Stimulated activated CD8-positive, alpha-beta memory T cell treated with anti-CD3 and anti-CD28 coated beads, Interleukin-4, amount 100 ng/mL, for 1 hour (primary cell): ENCODE measurements at places on chromosomes 12 and 14.

GRCh38 chr12:2490831-2491230, 303.9 kb upstream of the FKBP4 start:
- no peak for DNase-seq

DNA sequence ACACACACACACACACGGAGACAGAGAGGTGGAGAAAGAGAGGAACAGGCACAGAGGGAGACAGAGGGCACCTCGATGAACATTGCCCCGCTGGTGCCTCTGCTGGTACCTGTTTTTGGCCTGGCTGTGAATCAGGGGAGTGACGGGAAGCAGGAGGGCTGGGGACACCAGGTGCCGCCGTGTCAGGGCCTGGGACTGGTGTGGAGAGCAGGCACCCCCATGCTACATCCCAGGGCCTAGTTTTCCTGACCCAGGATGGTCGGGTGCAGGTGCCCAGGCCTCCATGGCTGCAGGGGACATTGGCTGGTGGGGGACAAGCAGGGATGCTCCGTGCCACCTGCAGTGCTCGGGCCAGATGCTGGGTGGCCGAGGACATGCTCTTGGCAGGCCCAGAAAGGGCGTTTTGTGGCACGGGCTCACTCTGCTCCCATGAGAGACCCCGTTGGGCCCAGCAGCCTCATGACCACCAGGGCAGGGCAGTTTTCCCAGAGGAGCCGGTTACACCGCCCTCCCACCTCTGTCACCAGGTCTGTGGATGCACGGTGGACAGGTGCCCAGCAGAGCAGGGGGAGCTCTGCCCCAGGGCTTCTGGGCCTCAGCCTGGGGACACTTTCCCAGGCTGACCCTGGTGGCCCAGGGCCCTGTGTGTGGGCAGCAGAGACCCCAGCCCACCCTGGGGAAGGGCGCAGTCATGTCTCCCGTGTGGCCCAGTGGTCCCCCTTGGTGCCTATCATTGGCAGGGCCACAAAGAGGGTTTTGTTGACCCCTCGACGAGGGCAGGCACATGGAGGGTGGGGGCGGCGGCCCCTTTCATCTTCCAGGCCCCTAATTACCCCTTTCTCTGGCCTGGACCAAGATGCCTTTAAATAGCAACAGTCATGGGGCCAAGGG, 207.5 kb upstream of the RTL1 start:
- DNase-seq, result no peak

- DNase-seq, result no peak
Observed at GRCh38 chr12:6605421-6606330, 1.5 kb downstream of the CHD4 start.

GRCh38 chr12:114403011-114403689, 2.8 kb downstream of the TBX5 start:
- DNase-seq, result no peak

GRCh38 chr12:83784298-83784890, 1097.7 kb downstream of the TMTC2 start:
- DNase-seq, result no peak

- no peak for DNase-seq
Observed at GRCh38 chr14:38047195-38047902, 160.4 kb upstream of the SSTR1 start.

DNA sequence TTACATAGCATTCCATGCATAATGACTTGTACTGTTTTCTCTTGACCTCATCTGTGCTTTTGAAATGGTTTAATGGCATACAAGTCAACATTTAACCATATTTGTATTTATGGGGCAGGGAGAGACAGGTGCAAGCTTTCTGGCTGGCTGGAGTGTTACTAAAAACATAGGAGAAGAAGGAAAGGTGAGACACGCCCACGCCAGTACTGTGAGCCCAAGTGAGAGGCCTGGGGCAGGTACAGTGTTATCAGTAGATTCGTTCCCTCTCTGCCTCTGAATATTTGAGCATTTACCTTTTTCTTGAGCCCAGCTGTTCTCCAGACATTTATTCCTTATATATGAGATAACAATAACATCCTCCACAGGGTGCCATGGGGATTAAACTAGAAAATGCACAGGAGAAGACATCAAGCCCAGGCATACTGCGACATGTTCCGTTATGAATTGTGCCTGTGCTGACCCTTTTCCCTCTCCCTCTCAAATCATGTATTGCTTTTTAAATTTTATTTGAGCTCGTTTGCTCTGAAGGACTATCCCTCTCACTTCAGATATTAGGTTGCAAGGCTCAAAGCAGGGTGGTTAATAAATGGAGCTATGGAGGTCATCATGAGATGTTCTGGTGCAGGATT, 34.6 kb upstream of the TUBA1C start:
- no peak for DNase-seq

DNA sequence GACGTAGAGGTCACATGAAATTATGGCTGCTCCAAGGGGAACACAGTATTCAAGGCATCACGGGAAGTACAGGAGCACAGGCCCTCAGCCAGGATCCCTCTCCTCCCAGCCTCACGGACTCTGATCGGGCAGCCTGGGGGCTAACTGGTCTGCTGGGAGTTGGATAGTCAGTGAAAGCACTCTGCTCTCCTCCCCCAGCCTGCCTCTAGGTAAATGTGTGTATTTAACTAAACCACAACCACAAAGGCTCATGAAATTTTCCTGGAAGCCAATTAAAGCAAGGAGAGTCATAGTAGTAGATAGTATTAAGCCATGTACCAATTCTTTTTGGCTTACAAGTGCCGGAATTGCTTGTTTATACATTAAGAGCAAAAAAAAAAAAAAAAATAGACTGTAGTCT, 254.3 kb downstream of the MSRB3 start:
- DNase-seq, result no peak

- no peak for DNase-seq
Observed at GRCh38 chr12:103852498-103852997, 11.5 kb upstream of the NT5DC3 start.

DNA sequence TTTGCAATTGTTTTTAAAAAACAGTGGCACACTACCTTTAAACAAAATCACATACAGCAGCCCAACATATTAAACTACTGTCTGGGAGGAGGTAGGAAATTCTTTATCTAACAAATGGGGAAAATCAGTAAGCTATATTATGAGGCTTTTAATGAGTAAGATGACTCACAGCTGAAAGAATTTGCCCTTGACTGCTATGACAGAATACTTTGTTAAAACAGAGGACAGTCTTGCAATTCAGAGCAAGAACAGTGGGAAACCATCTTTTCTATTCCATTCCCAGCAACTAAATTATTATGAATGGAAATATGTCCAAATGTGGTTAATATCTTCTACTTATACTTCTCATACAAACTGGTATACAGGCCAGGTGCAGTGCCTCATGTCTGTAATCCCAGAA, 49.2 kb upstream of the SGPP1 start:
- no peak for DNase-seq

DNA sequence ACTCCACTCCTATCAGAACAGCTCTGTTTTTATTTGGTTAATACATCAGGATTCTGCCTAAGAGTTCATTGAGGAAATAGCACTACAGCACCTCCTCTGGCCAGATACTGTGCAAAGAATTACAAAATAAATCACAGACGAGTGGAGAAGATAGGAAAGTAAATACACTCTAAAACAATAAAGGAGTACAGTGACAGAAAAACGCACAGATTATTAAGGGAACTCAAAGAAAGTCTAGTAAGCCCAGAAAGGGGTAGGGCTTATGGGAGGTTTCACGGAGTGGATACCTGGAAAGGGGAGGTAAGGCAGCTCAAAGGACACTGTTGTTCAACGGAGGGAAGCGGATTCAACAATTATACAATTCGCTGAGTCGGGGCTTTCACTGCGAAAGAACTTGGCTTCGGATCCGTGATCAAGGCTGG, 5.5 kb downstream of the OR10AD1 start:
- no peak for DNase-seq

- DNase-seq, result no peak
Observed at GRCh38 chr12:85633491-85633890, 202.7 kb downstream of the RASSF9 start.

DNA sequence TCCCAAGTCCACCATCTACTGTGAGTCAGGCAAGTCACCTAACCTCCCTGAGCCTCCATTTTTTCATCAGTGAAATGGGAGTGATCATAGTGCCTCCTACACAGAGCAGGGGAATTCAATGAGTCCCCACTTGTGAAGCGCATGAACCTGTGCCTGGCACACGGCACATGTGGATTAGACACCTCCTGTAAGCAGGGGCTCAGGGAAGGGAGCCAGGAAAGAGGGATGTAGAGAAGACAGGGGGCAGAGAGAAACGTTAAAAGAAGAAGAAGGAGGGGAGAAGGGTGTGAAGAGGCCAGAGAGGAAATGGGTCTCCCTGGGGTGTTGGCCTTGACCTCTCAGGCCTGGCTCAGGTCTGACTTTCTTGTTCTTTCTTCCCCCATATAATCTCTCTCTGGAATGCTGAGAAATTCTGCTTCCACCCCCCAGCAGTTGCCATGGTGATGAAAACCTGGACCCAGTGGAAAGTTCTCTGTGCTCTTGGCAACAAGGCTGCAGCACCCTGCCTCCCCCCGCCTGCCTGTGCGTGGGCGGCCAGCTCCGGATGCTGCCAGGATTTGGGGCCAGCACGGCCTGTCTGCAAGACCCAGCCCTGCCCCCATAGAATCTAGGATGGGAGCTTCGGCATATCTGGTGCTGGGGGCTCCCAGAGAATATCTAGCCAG, 94.5 kb downstream of the CALM1 start:
- no peak for DNase-seq

DNA sequence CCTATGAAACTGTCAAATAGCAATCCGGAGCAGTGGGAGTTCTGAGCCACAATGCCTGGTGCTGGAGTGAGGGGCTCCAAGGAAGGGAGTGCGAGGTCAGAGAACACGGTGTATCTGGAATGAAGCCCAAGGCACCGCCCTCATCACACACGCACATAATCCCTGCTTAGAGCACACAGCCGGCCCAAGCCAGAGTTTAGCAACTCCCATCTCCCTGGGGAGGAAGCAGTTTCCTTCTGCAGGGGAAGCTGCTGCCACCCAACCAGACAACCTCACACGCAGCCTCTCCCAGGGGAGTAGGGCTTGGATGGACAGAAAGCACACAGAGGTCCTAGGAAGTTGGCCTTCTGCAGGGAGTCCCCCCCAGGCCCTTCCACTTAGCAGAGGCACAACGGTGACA, 31.3 kb downstream of the ACTN1 start:
- no peak for DNase-seq

GRCh38 chr14:73491256-73492042, 716 bp downstream of the RIOX1 start:
- DNase-seq, result peak; percentile 42

DNA sequence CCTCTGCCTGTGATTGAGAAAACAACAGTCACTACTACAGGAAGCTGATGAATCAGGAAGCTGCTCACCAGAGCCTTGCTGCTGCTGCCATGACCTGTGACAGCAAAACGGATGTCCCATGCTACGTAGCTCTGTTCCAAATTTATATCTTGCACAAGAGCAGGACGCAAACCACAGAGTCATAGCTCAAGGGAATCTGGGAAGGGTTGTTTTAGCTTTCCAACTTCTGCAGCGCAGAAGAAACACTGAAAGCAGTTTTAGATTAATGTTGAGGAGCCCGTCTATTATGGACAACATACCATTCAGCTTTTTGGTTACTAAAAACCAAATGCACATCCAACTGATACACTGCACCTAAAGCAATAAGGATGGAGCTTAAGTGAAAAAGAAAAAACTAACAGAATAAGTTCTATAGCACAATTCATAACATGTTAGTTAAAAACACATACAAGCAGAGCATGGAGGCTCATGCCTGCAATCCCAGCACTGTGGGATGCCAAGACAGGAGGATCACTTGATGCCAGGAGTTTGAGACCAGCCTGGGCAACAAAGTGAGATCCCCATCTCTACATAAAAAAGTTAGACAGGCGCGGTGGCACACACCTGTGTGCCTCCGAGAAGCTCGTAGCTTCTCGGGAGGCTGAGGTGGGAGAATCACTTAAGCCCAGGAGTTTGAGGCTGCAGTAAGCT, 1.7 kb upstream of the ANKRD33 start:
- peak; percentile 12 for DNase-seq

DNA sequence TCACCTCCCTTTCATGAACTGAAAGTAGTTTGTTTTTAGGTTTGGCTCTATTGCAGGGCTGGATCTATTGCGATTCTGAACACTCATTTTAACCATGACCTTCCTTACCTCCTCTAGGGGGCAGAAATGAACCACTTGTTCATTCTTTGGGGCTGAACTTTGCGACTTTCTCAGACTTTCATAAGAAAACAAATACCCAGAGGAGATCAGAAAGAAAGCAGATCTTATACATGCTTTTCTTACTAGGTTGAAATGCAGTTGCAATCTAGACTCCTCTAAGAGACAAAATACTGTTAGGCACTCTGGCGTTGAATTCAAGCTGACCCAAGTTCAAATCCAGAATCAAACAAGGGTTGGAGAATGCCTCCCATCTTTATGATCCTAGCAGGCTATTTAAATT, 32.6 kb upstream of the PLEKHG3 start:
- no peak for DNase-seq

DNA sequence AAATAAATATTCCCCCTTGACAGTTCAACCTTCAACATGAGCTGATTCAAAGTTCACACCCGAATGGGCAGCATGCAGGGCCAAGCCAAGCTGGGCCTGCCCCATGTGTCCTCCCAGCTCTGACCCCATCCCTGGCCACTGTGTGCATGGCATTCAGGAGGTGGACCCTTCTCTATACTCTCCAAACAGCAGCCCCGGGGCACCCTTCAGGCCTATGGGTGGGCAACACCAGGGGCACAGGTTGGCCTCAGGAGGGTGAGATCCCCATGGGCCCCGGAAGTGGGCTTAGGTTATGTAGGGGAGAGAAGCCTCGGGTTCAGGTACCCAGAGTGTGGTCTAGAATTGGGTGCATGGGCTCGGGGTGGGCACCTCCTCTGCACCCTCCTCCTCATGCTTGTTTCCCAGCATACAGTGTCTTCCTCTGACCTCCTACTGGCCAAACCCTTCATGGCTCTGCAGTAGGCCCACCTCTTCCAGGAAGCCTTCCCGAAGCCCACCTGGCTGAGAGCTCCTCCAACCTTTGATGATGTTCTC, 31.5 kb upstream of the BCL7A start:
- no peak for DNase-seq

DNA sequence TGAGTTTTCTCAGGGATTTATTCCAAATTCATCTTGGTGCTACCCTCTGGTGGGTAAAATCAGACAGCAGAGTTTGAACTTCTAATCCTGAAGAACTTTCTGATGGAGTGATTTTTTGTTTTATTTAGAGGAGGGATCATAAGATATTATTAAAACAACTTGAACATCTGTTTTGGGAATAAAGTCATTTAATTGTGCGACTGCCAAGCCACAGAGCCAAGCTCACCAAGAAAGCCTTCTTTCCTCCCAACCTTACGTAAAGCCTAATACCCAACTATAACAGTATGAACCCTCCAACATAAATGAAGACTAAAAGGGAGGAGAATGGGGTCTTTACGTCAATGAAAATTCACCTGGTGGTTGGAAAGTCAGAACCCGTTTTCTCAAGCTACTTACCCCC, 205.5 kb upstream of the IGF1 start:
- no peak for DNase-seq

GRCh38 chr14:94594441-94594840, 13.2 kb downstream of the SERPINA5 start:
- DNase-seq, result no peak

- DNase-seq, result no peak
Observed at GRCh38 chr12:27879708-27880107, 92.8 kb downstream of the PTHLH start.

- no peak for DNase-seq
Observed at GRCh38 chr14:100091386-100091785, 26.2 kb downstream of the EVL start.

GRCh38 chr14:31877255-31877798, 199.8 kb upstream of the ARHGAP5 start:
- no peak for DNase-seq
